ENCODE measurements at places on chromosomes 16 and 17.
A peak's percentile ranks its signal among the peaks of the same experiment; 100 is the strongest.

- no peak for DNase-seq
Measured at GRCh38 chr17:17064322-17064721, 22.1 kb downstream of the MPRIP start.

- DNase-seq = no peak
Measured at GRCh38 chr17:61388561-61389356, 10.9 kb upstream of the TBX2 start.

GRCh38 chr16:81729451-81729850, 49.6 kb upstream of the PLCG2 start:
- DNase-seq = peak; percentile 60

- no peak for DNase-seq
Measured at GRCh38 chr17:9258115-9259015, 237.1 kb downstream of the NTN1 start.

- no peak for DNase-seq
Measured at GRCh38 chr17:83053739-83054451, 25.5 kb upstream of the METRNL start.

DNA sequence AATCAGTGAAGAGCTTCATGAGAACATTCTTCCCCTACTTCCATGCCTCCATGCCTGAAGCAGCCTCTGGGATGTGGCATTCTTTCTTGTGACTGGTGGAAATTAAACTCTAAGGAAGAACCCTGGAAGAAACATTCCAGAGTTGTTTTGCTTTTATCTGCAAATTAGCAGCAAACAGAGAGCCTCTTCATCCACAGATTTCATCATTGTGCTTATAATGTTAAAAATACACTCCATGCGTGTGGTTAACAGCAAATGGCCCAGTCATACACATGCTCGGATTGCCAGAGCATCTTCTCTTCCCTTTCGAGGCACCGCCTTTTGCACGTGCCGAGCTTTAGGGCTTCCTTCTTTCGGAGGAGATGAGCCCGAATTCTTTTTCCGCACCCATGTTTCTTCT, 411.3 kb downstream of the SNX29 start:
- no peak for DNase-seq

- DNase-seq = no peak
Measured at GRCh38 chr17:69447726-69448125, 33.2 kb downstream of the MAP2K6 start.

DNA sequence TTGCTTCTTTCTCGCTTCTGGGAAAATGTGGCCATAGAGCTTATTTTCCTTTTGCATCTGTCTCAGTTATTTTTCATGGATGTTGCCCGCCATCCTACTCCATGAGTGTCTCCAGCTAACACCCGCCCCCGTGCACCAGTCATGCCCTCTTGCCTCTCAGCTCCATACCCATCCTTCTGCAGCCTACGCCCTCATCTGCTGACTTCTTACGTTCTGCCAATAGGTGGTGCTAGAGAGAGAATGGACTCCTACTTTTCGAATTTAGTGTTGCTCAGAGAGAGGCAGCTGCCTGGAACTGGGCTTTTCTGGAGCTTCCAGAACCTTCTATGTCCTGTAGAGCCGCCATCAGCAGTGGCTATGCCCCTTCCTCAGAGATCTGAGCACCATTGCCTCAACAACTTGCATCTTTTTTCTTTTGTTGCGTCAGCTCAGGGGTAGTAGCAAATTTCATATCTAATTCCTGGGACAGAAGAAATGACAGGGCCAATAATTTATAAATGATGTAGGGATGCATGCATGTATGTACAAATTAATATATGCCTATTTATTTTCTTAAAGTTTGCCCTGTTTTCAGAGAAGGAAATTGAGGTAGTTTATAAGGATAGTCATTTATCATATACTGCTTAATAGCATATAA, 119.7 kb upstream of the MYOCD start:
- peak; percentile 68 for DNase-seq

- DNase-seq = no peak
Measured at GRCh38 chr16:78405833-78406232, 306.4 kb downstream of the WWOX start.

DNA sequence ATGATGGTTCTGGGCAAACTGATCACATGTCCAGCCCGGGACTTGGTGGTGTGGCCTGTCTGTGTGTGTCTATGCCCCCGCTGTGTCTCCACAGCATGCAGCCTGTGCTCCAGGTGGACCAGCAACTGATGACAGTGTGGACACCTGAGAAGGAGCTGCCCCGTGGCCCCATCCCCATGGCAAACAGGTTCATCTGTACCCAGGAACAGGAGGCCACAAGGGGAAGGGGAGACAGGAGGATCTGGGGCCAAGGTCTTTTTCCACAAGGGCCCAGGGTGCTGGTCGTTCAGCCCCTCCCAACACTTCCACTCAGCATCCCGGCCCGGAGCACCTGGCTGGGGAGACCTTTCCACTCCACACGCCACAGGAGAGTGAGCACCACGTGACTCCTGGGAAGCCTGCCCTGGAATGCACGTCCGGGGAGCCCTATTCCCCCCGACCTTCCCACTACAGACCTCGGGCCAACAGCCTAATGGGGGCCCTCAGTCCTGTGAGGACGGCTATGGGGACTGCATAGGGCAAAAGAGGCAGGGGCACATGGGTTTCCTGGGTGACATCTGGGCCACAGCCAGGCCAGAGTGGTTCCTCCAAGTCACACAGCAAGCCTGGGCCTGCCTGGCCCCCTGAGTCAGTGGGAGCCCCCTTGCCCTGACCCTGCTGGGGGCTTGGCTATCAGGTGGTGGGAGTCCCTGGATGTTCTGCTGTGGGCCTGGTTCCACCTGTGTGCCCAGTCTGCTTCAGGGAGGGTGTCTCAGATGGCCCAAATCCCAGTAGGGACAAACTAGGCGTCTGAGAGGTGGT, 20.8 kb upstream of the NXPH3 start:
- peak; percentile 1 for DNase-seq

DNA sequence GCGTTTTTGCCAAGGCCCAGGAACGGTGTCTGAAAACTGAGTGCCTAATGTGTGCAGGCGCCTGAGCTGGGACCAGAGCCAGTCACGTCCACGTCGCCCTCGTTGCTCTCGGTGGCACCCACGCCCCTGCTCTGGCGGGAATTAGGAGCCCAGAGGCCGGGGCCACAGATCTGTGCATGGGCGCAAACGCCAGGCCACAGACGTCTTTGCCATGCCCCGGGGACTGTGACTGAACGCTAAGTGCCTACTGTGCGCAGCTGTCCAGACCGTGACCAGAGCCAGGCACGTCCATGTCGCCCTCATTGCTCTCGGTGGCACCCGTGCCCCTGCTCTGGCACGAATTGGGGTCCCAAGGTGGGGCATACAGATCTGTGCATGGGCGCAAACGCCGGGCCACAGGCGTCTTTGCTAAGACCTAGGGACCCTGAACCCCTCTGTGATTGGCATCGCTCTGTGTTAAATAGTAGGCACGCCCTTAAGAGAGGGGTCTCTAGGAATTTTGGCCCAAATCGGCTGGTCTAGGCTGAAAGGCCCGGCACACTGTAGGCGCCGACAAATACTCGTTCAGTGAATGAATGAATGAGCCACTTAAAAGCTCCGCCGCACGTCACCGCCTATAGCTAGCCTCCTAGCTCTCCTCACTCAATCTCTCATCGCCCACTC, 827 bp upstream of the UBALD1 start:
- no peak for DNase-seq

- no peak for DNase-seq
Measured at GRCh38 chr17:61510237-61510636, 58.0 kb downstream of the TBX4 start.

- peak; percentile 71 for DNase-seq
Measured at GRCh38 chr17:42221886-42222745, 27.8 kb upstream of the GHDC start.

DNA sequence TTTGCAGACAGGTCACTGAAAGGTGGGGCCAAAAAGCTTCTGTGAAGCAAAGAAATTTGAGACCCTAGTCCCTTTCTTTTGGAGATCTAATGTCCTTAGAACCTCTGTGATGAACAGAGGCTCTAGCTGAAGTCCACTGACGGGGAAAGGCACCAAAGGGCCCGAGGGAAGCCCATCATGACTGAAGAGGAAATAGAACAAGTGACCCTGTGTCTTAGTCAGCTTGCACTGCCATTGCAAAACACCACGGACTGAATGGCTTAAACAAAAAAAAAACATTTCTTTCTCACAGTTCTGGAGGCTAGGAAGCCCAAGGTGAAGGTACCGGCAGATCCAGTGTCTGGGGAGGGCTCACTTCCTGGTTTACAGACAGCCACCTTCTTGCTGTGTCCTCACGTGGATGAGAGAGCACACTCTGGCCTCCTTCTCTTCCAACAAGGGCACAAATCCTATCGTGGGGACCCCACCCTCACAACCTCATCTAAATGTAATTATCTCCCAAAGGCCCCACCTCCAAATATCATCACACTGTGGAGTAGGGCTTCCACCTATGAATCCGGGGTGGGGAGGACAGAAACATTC, 24.3 kb upstream of the ASGR2 start:
- DNase-seq = no peak

GRCh38 chr16:82651921-82652601, 25.3 kb downstream of the CDH13 start:
- DNase-seq = no peak

DNA sequence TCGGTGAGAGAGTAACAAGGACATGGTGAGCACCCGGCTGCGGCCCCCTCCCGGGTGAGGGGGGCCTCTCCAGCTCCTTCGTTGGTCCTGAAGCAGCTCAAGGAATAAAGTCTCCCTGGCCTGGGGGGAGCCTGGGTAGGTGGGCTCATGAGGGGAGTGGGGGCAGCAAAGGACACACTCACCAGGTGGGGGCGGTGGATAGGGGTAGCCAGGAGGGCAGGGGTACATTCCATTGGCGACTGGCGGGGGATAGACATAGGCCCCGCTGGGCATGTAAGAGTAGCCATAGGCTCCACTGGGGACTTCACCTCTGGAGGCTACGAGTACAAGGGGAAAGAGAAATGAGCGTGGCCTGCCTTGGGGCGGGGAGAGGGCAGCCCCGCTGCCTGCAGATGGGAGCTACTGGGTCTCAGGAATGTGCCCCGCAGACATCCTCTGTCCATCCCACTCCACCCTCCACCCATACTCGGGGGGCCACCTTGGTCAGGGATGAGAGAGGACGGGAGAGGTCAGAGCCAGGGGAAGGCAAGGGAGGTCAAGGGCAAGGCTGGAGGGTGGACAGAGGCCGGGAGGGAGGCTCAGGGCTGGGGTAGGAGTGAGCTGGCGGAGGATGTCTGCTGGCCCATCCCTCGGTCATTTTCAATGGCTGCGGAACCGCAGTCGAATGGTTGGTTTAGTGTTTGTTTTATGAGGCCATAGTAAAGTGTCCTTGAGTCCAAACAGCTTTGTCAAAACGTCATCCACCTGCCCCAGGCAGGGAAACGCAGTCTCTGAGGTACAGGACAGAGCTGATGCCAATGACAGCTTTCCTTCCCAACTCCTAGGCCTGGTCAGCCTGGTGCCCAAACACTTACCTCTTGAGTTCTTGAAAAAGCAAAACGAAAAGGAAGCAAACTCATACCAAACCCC, 3.7 kb upstream of the UNC13D start:
- DNase-seq = no peak

DNA sequence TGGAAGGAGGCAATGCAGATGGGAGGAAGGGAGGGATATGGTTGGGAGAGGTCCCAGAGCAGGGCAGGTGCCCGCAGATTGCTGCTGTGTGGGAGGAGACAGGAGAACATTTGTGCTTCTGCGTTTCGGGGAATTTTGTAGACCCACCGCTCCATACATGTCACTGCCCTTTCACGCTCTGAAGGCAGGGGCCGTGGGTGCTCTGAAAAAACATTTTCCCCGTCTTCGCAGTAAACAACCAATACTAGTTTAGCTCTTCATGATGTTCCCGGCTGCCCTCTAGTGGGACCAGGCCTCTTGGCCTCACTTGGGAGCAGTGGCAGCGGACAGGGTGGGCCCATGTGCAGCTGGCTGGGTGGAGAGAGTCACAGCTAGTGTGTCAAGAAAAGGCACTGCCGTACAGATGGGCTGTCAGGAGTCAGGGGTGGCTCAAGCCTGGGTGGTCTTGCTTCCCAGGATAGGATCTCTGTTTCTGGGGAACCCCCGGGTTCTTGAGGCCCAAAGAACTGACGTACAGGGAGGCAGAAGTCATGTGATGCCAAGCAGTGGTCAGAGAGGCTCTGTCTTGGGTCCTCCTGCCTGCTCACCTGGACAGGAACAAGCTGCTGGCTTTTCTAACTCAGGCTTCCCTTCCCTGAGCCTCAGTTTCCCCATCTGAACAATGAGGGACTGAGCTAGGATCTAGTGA, 46.5 kb upstream of the CPNE2 start:
- DNase-seq = peak; percentile 82

DNA sequence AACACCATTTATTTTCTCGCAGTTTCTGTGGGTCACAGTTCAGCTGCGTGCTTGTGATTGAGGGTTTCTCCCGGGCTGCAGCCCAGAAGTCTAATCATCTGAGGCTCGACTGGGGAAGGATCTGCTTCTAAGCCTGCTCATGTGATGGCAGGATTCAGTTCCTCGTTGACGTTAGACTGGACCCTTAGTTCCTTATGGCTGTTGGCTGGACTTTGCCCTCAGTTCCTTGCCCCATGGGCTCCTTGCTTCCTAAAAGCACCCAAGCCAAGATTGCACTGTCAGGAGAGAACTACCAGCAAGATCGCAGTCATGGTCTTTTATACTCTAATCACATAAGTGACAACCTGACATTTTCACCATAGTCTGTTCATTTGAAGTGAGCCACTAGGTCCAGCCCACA, 250.0 kb downstream of the PRKCA start:
- DNase-seq = no peak

- no peak for DNase-seq
Measured at GRCh38 chr17:75812096-75813013, 27.7 kb downstream of the UNK start.

- no peak for DNase-seq
Measured at GRCh38 chr16:12767897-12768296, 35.8 kb downstream of the CPPED1 start.

DNA sequence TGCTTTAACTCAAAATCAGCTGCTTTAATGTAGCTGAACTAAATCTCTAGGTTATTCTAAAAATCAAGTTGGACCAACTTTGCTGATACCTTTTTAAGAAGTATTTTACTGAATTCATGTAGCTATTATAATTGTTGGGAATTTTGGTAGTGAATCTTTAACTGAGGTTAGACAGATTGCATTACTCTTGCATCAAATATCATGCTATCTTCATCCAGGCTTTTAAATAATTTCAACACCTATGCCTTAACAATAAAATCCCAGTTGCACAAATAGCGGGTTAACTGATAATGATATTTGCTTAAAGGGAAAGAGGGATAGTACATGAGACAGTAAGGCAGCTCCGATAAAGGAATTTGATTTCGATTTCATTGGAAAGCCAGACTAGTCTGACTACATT, 241.3 kb upstream of the TBX2 start:
- DNase-seq = no peak

- DNase-seq = peak; percentile 76
Measured at GRCh38 chr17:29368926-29369325, 21.2 kb upstream of the TAOK1 start.

DNA sequence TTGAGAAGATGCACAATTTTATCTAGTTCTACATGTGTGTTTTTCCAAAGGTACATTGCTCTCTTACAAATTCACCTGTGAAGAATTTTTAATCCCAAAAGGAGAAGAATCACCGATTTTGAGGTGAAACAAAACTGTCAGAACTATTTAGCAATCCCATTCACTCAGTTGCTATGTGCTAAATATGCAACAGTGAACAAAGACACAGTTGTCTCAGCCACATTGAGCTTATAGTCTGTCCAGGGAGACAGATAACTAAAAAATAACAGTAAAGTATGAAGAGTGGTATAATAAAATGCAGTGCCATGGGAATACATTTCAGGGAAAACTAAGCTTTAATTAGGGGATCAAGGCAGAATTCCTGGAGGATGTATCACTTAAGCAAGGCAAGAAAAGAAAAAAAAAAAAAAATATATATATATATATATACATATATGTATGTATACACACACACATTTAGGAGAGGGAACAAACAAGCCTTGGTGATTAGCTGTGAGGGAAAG, 110.4 kb downstream of the SPAG9 start:
- no peak for DNase-seq

Measured in neural progenitor cell (in vitro differentiated cells).